ENCODE measurements at places on chromosomes 13 and 19. TPM values are rescaled to one million over a fixed set of nuclear protein-coding genes. Genes with fewer than 3 reads are reported as not detected.

- DNase-seq: no peak
Observed at GRCh38 chr13:85729296-85729695, 69.9 kb downstream of the SLITRK6 start.

DNA sequence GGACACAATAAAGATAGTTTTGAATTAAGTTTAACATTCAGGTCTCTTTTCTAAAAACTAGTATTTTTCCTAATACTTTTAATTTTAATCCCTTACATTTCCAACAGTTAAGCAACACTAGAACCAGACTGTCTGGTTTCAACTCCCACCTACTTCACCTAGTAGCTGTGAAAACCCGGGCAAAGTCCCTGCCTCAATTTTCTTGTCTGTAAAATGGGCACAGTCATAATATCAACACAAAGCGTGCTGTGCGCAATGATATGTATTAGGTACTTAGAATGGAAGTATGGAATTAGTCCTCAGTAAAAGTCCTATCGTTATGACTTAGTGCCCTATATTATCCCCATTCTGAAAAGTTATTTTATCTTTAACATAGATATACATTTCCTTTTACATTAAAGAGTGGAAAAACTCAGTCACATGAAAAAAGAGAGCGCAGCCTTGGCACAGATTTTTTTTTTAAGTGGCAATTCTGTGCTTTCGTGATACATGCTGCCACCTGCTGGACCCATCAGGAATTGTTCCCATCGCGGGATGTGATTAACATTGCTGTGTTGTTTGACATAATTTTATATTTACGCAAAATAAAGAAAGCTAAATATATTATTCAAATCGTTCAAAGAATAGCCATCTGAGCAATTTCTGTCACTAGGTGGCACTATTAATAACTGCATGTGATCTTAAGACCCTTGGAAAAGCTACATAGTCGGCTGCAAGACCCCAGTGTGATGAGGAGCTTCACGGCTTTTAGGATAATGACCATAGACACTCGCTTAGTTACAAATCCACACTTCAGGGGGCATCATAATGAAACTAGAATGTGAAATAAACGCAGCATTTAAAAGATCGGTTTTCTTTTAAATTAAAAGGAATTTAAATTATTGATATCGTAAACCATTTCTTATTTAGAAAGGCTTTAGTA, 59.9 kb downstream of the LIG4 start:
- DNase-seq: no peak

DNA sequence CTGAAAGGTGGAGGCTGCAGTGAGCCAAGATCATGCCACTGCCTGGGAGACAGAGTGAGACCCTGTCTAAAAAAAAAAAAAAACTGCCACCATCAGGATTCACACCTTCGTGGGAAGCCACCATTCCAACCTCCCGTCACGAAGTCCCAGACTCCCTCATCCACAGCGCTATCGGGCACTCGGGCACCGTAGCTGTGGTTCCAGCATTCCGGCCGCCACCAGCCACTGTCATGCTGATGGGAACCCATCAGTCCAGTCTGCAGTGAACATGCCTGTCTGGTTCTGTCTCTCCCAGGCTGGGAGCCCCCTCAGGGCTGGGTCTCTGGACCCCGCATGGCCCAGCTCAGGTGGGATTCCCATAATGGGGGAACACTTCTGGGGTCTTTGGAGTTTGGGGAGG, 27.5 kb downstream of the TINCR start:
- no peak for DNase-seq

DNA sequence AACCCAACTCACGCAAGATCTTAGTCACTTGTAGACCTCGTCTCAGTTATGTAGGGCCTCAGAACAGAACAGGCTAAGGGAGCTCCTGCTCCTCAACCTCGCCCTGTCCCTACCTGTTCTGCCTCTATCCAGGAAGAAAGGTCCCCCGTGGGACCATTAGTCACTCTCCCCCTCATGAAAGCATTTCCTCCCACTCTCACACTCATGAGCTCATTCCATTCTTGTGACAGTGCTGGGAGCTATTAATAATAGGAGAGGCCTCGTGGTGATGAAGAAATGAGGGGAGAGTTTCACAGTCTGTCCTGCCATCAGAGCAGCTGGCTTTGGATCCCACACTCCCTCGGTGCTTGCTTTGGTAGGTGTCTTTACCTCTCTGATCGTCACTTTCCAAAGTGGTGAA, 10.2 kb downstream of the PPP2R1A start:
- DNase-seq: no peak

GPR183 gene
- 0.63 TPM for total RNA-seq

- DNase-seq: no peak
Observed at GRCh38 chr19:46511237-46511636, 15.6 kb upstream of the PNMA8B start.

VAV1 gene
- total RNA-seq: not detected

TMEM86B gene
- total RNA-seq: 1.4 TPM

GPR4 gene
- total RNA-seq: not detected

GRCh38 chr13:111909971-111910671, 156.8 kb upstream of the SOX1 start:
- DNase-seq: no peak

GRCh38 chr13:24505756-24506155, 6.8 kb downstream of the PARP4 start:
- DNase-seq: no peak

GRCh38 chr13:25190771-25191170, 18.7 kb upstream of the AMER2 start:
- no peak for DNase-seq

- DNase-seq: no peak
Observed at GRCh38 chr13:105087945-105088344, 1447.5 kb downstream of the EFNB2 start.

DNA sequence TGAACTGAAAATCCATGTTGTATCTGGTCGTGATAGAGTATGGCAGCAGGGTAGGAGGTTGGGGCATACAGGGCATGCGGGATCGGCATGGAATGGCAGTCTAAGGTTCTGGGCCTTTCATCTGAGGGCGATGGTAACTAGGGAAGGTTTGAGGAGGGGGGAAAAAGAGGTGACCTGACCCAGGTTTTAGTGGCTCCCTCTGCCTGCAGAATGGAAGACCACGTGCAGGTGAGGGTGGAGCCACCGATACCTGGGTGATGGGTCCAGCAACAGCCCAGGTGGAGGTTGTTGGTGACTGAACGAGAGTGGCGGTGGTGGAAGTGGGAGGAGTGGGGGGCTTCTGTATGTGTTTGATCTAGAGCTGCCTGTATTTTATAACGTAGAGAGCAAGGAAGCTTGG, 3.8 kb downstream of the ZNF749 start:
- no peak for DNase-seq

DNA sequence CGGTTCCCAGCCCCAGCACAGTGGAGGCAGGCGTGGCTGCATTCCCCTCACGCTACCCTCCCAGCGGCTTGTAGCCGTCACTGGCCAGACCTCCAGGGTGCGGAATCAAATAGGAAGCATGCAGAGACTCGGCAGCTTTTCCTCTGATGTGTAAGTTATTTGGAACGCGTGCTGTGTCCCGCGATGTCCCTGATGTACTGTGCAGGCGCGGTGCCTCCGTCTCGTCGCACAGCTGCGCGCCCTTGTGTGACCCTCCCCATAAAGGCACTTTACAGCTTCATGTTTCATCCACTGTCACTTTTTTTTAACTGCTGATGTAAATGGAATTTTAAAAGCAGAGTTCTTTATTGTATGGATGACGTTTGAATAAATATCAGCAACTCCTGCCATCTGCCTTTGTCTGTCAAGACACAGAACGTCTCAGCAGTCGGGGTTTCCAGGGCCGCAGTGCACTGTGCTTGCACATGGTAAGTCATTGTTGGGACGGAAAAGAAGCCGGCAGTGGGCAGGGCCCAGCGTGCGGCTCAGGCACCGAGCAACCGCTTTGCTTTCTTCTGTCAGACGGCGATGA, 7.3 kb upstream of the F7 start:
- DNase-seq: no peak

- DNase-seq: no peak
Observed at GRCh38 chr19:632579-633067, 714 bp downstream of the POLRMT start.

- DNase-seq: no peak
Observed at GRCh38 chr13:32381539-32381938, 46.4 kb downstream of the N4BP2L1 start.

- DNase-seq: no peak
Observed at GRCh38 chr13:38166116-38166515, 183.5 kb upstream of the UFM1 start.

KLK10 gene
- total RNA-seq: not detected

ZNF420 gene
- total RNA-seq: 7.1 TPM

Measured in chondrocyte (in vitro differentiated cells).